ENCODE measurements at places on chromosomes 6 and 20.

DNA sequence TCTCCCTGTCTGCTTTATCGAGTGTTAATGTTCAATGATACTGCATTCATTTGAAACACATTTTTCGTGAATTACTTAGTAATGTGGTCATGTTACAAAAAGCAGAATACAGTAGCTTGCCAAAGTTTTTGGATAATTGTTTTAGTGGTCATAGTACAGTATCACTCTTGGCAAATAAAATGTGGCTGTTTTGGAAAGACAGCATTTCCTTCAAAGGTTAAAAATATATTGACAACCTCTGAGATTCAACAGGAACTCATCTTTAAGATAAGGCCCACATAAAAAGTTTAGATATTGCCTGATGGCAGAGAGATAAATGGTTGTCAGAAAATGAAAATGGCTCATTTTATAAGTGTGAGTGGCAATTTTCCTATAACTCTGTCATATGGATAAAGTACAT, 297.7 kb upstream of the MAN1A1 start:
- DNase-seq: no peak

DNA sequence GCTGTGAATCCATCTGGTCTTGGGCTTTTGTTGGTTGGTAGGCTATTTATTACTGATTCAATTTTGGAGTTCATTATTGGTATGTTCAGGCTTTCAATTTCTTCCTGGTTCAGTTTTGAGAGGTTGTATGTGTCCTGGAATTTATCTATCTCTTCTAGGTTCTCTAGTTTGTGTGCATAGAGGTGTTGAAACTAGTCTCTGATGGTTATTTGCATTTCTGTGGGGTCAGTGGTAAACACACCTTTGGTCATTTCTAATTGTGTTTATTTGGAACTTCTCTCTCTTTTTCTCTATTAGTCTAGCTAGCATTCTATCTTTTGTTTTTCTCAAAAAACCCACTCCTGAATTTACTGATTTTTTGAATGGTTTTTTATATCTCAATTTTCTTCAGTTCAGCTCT, 70.1 kb upstream of the IRAK1BP1 start:
- no peak for DNase-seq

DNA sequence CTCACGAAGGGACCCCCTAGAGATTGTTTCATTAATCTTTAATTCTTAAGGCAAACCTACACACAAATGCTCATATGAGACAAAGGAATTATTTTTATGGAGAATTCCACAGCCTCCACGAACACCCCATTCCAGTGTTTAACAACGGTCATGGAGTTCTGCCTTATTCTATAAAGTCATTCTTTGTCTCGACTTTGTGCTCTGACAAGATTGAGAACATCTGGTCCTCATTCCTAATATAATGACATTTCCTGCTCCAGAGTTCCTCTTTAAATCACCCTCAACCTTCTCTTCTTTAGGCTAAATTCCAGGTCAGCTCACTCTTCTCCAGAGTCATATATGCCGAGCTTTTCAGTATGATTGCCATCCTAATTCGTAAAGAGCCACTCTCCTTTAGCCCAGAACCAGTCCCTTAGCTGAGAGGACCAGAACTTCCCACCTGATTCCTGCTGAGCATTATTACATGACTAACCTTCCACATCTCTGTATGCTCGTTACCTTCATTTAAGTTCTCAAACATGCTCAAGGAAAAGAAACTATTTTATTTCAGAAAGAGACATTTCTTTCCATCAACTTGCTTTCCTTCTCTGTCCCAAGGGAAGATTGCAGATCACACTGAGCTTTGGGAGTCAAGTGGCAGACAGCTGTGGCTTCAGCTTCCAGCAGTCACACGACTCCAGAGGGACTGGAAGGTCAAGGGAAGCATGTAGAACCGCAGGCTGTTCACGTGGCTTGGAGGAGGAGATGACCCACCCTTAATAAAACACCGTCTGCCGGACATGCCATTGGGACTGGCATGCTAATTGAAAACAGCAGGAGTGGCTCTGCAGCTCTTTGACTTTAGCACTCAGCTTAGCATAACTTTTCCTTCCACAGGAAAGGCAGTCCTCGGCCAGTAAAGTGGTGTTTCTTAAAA, 467.1 kb upstream of the HSF2 start:
- no peak for DNase-seq

DNA sequence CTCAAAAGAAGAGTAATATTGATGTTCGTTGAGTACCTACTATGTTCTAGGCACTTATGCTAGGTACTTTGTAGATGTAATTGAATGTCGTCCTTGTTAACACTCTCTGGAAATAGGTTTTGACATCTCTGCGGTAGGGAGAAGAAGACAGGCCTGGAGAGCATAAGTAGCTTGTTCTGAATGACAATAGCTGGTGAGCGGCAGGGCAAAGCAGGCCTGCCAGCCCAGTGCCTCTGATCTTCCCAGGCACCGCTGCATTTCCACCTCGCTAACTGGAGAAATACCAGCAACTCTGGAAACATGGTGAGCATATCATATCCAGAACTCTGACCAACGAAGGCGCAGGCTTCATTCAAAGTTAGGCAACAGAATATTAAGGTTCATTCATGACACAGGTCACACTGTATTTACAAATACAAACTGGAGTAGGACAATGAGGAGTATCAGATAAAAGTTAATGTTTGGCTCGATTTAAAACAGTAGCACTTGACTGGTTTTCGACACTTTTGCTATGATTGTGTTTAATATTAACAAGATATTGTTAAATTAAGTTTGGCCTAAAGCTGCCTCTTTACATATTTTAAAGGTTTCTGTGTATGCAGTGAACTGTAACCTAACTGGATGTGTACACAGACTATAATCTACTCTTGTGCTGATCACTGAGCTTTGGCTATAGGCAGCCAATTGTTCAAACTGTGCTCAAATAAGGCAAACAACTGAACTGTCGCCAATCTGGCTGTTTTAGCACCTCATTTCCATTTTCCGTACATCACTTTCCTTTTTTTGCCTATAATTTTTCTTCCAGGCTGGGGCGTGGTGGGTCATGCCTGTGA, 54.1 kb downstream of the PPP1R3G start:
- no peak for DNase-seq

DNA sequence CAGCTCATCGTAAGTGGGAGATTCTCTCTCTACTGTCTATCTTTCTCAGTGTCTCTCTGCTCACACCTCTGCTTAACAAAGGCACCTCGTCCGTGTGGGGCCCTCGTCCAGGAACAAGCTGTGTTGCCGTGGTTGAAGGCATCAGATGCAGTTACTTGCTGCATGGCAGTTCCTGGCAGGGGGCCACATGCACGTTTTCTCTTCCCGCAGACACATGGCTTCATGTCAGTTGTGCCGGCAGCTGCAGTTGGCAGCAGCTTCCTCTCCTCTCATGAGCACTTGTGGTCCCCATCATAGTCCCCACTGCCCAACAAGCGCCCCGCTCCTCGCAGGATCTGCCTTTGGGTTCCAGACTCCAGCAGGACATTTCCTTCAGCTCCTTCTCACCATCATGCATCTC, 7.1 kb upstream of the AFDN start:
- DNase-seq: peak; percentile 20

DNA sequence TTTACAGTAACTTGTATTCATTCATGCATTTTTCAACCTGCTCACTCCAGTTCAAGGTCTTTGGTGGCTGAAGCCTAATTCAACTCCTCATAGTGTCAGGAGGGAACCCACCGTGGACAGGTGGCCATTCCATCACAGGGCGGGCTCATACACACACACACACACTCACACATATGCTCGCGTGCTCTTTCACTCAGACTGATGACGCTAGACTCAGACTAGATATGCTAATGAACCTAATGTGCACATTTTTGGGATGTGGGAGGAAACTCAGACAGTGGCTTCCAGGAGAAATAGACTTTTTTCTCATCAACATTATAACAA, 56.7 kb downstream of the TRIM27 start:
- no peak for DNase-seq

DNA sequence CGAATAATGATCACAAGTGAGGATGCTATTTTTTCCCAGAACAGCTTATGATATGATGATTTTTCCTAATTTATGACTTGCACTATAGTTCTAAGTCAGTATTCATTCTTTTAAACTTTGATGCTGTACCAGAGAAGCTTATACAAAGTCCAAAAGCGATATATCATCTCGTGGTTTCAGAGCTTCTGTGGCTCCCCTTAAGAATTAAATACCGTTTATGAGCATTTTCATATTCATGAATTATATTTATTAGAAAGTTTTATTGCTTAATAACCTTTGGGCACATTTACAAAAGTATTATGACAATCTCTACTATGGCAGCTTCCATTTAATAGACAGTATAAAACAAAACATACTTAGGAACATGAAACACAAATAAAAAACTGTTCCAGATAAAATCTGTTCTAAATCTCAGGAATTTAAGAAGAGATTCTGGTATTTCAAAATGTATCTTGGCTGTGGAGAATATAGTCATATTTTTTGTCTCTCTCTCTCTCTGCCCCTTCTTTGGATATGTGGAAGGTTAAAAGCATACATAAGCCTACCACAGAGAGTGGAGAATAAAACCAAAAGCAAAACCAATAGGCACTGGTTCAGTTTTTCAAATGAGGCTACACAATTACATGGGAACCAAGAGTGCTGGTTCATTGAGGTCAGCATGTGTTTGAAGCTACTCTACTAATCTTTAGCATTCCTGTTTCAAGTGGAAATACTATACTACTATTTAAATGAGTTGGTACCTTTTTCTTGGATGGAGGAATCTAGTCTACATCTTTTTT, 884.5 kb upstream of the GJE1 start:
- no peak for DNase-seq

- no peak for DNase-seq
Measured at GRCh38 chr20:32191422-32191821, 16.1 kb downstream of the PLAGL2 start.

DNA sequence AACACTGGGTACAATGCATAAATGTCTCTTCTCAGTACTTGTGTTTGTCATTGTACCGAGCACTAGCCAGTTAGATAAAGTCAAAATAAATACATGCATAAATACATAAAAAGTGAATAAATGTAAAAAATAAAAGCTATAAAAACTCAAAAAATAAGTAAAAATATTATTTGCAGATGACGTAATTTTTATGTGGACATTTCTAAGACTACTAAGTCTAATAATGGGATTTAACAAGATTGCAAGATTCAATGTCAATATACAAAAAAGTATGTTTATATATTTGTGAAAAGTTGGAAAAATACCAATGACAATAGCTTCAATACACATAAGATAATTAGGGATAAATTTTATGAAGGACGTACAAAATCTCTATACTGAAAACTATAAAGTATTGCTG, 639.6 kb downstream of the CBLN4 start:
- DNase-seq: no peak

GRCh38 chr6:24353861-24354260, 4.0 kb downstream of the DCDC2 start:
- DNase-seq: no peak

- no peak for DNase-seq
Measured at GRCh38 chr6:109015176-109015575, 79.5 kb downstream of the SESN1 start.

DNA sequence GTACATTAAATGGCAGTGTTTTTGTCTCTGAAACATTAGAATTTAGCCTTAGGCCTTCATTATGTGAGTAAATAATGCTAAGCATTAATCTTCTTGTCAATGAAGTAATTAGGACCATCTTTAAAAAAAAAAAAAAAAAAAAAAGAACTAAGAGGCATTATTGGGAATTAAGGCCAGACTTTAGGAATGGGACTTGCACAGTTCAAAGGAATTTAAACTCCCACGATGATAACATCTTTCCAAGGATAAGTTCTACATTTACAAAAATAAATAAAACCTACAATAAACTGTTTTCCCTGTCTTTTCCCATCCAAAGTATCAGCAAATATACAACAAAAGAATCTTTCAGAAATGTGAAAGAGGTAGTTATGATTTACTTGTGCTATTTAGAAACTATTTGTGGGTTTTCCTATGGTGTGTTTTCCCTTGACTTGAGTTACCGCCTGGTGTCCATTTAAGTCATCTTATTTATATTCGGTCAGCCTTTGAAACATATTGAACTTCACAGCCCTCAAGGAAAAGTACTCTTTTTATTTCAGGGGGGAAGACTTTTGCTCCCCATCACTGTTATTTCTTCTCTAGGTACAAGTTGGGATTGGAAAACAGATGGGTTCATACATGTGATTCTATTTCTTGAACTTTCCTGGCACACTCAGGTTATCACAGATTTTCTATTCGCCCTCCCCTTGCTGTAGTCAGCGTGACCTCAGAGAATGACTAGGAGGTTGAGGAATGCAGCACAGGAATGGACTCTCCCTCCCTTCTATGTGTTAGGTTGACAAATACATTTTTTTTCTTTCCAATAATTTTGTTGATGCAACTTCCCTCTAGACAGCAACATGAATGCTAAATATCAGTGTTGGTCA, 13.6 kb downstream of the STMND1 start:
- DNase-seq: no peak

DNA sequence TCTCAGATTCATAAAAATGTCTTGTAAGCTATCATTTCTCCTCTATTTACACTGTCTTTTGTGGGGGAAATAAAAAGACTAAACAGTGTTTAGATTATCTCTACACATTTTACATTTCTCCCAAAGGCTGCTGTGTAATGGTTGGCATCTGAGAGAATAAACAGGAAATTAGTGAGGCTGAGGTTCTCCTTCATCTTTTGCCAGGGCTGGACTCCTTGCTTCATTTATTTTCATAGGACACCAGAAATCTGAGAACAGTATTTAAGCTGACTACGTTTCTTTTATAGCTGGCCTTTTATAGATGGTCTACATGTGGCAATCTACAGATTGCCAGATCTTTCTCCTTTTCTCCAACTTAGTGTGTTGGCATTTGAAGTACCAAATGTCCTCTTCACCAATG, 41.5 kb downstream of the PLCB4 start:
- DNase-seq: no peak

GRCh38 chr20:3731944-3732326, 550 bp upstream of the HSPA12B start:
- DNase-seq: no peak

GRCh38 chr6:139754898-139755775, 380.7 kb upstream of the CITED2 start:
- DNase-seq: no peak

DNA sequence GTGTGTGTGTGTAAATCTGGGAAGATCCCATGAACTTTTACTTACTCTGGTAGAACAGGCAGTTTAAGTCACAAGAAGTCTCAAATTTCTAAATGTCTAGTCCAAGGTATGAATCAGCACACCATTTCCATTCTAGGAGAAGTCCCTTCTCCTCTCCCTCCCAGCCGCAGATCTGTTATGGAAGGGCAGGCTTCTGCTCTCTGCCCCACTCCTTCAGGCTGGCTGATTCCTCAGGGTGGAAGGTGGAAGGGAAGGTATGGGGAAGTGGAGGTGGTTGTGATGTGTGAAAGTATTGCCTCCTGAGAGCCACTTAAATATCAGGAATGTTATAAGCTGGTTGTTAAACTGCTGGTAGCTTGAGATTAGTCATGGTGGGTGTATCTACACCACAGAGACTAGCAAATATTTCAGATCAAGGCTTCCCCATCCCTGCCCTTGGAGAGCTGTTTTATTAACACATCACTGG, 44.5 kb upstream of the LAMA4 start:
- no peak for DNase-seq
